ENCODE measurements at places on chromosomes 13 and 19.

- H3K27me3 ChIP-seq: no peaks in the 10 kb centered on the region
- DNase-seq: no peak
- peaks cover 9% of the 10 kb centered on the region for H3K4me1 ChIP-seq
Measured at GRCh38 chr13:24052547-24053518, 107.7 kb upstream of the SPATA13 start.

- no peak for DNase-seq
- peaks cover 6% of the 10 kb centered on the region for H3K4me1 ChIP-seq
- H3K4me3 ChIP-seq: no peak overlapping the region
Measured at GRCh38 chr19:13225973-13226865, 76.0 kb downstream of the IER2 start.

GRCh38 chr19:1249298-1249989 lies 1.1 kb downstream of the MIDN start:
- H3K4me3 ChIP-seq: peak overlapping the region; percentile 94
- H3K4me1 ChIP-seq: peaks cover 11% of the 10 kb centered on the region
- no peaks in the 10 kb centered on the region for H3K27me3 ChIP-seq
- H3K36me3 ChIP-seq: no peaks in the 10 kb centered on the region
- peak; percentile 95 for DNase-seq

GRCh38 chr13:39201180-39201579 lies 162.9 kb downstream of the NHLRC3 start:
- H3K4me3 ChIP-seq: no peak overlapping the region
- H3K27me3 ChIP-seq: peaks cover 5% of the 10 kb centered on the region
- no peaks in the 10 kb centered on the region for H3K4me1 ChIP-seq
- H3K36me3 ChIP-seq: no peaks in the 10 kb centered on the region

DNA sequence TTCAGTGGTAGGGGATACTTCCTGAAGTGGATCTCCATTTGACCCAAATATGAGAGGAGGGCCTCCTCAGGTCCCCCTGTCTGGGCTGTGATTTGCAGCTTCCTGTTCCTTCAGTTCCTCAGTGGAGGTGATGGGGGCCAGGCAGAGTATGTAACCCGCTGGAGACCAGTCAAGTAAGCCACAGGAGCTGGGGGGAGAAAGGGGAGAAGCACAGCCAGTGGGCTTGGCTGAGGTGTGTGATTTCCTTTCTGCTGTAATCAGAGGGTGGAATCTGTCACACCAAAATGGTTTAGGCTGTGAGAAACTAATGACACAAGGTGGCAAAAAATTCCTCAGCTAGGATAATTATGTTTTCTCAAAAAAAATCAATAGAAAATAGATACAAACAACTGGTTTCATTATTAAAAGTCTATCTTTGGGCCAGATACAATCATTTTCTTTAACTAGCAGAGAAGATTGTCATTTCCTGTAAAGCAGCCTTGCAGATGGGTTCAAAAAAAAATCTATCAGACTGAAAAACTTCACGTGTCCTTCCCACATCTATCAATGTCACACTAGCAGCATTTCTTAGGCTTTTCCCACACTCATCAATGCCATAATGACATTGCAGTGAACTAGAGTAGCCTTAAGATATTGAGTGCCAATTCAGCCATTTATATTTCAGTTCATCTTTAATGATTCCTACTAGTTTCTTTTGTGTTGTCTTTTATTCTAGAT lies 1660.3 kb downstream of the EFNB2 start:
- H3K4me3 ChIP-seq: peak overlapping the region; percentile 48
- no peaks in the 10 kb centered on the region for H3K27me3 ChIP-seq
- H3K36me3 ChIP-seq: peaks cover 5% of the 10 kb centered on the region
- H3K27ac ChIP-seq: peak overlapping the region; percentile 49
- H3K4me1 ChIP-seq: peaks cover 16% of the 10 kb centered on the region
- DNase-seq: no peak

GRCh38 chr13:33206425-33206824 lies 79.1 kb downstream of the STARD13 start:
- peaks cover 26% of the 10 kb centered on the region for H3K27me3 ChIP-seq
- H3K4me3 ChIP-seq: no peak overlapping the region
- H3K4me1 ChIP-seq: peaks cover 11% of the 10 kb centered on the region
- H3K27ac ChIP-seq: no peak overlapping the region

- H3K27ac ChIP-seq: no peak overlapping the region
- no peaks in the 10 kb centered on the region for H3K36me3 ChIP-seq
- no peak for DNase-seq
- no peak overlapping the region for H3K4me3 ChIP-seq
- peaks cover 2% of the 10 kb centered on the region for H3K4me1 ChIP-seq
- no peaks in the 10 kb centered on the region for H3K27me3 ChIP-seq
Measured at GRCh38 chr19:6204866-6205723, 69.6 kb downstream of the ACSBG2 start.

DNA sequence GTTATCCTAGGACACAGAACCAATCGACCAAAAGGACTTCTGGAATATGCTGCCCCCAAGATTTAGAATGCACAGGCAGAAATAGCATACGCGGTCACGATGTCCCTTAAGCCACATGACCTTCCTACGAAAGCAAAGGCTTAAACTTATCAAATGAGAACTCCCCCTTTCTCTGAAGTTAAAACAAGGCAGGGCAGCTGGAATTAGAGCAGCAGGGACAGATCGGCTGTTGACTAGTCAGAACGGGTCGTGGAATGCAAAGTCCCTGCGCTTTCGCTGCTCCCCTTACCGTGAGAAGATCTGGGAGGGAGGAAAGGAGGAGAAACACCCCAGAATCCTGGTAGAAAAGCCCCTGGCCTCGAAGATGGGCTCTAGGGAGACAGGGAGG lies 799 bp upstream of the USPL1 start:
- H3K4me3 ChIP-seq: no peak overlapping the region
- no peak overlapping the region for H3K27ac ChIP-seq
- H3K4me1 ChIP-seq: peaks cover 47% of the 10 kb centered on the region
- no peaks in the 10 kb centered on the region for H3K36me3 ChIP-seq
- DNase-seq: no peak
- H3K27me3 ChIP-seq: no peaks in the 10 kb centered on the region

- H3K36me3 ChIP-seq: no peaks in the 10 kb centered on the region
- H3K4me1 ChIP-seq: peaks cover 33% of the 10 kb centered on the region
- peak overlapping the region; percentile 60 for H3K27ac ChIP-seq
- H3K4me3 ChIP-seq: no peak overlapping the region
- no peak for DNase-seq
Measured at GRCh38 chr19:43623889-43624670, 4.7 kb upstream of the ZNF428 start.

DNA sequence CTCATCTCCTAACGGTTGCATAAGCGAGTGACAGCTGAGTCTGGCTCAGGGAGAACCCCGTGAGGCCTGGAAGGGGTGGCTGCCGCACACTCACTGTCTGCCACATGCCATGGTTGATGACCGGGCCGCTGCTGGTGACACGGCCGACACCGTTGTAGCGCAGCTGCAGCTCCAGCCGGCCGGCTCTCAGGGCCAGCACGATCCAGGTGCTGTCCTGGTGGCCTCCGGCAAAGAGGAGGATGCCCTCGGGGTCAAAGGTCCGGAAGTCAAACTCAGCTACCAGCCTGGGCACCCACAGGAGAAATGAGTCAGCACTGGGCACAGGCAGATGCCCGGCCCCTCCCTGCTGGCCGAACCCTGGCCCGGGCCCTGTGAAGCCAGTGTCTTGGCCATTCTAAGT lies 31.7 kb downstream of the GAS6 start:
- H3K27me3 ChIP-seq: no peaks in the 10 kb centered on the region
- no peak for DNase-seq
- H3K36me3 ChIP-seq: peaks cover 4% of the 10 kb centered on the region
- H3K4me3 ChIP-seq: no peak overlapping the region

- no peak overlapping the region for H3K27ac ChIP-seq
- DNase-seq: no peak
- H3K4me1 ChIP-seq: no peaks in the 10 kb centered on the region
- H3K4me3 ChIP-seq: no peak overlapping the region
- H3K27me3 ChIP-seq: peaks cover 2% of the 10 kb centered on the region
- H3K36me3 ChIP-seq: no peaks in the 10 kb centered on the region
Measured at GRCh38 chr13:98312606-98313005, 135.5 kb upstream of the RNF113B start.

GRCh38 chr13:114020750-114021463 lies 47.0 kb upstream of the C13orf46 start:
- H3K4me3 ChIP-seq: no peak overlapping the region
- no peak overlapping the region for H3K27ac ChIP-seq

- H3K27ac ChIP-seq: no peak overlapping the region
- H3K36me3 ChIP-seq: no peaks in the 10 kb centered on the region
- peak overlapping the region; percentile 30 for H3K4me3 ChIP-seq
- peaks cover 3% of the 10 kb centered on the region for H3K27me3 ChIP-seq
- no peaks in the 10 kb centered on the region for H3K4me1 ChIP-seq
Measured at GRCh38 chr19:823565-824121, 1.9 kb upstream of the PLPPR3 start.

DNA sequence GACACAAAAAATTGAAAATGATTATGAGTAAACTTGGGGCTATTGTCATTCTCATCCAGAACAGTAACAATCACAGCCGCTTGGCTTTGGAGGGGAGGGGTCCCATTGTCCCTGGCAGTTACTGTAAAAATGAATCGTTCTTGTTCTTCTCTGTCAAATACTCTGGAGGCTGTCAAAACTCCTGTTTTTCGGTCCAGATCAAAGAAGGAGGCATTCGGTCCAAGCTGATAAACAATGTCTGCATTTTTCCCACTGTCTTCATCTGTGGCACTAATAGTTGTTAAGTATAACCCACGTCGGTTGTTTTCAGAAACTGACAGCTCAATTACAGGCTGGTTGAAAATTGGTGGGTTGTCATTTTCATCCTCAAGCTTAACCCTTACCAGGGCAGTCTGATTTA lies 3.4 kb downstream of the PCDH9 start:
- H3K36me3 ChIP-seq: no peaks in the 10 kb centered on the region
- no peak overlapping the region for H3K4me3 ChIP-seq
- peaks cover 10% of the 10 kb centered on the region for H3K27me3 ChIP-seq

DNA sequence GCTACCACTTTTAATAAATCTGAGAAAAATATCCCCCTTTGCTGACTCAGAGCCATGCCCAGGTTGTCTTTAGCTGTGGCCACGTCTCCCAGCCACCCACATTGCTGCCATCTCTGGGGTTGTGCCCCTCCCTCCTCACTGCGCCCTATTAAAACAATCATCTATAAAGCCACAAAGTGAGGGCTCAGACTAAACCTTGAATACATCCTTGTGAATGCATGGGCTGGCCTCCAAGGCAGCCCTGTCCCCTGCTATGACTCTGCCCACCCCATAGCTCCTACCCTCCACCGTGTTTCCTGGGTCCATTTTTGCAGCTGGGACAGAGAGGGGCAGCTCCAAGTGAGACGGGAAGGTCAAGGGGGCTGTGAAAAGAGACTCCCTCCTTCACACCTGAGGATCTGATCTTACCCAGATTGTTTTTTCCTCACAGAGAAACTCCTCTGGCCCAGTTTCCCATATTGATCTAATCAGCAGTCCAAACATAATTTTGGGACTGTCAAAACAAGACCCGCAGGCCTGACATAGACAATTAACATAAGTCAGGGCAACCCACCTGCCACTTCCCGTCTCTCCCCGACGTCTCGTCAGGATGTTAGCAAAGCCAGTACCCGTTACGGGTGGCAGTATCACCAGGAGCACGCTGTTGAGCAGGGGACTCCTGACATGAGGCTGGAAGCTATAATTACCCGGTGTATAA lies 199.0 kb downstream of the KATNAL1 start:
- H3K36me3 ChIP-seq: no peaks in the 10 kb centered on the region
- H3K27ac ChIP-seq: no peak overlapping the region
- no peak for DNase-seq
- no peak overlapping the region for H3K4me3 ChIP-seq
- H3K4me1 ChIP-seq: peaks cover 6% of the 10 kb centered on the region

- no peaks in the 10 kb centered on the region for H3K36me3 ChIP-seq
- no peak for DNase-seq
- no peaks in the 10 kb centered on the region for H3K4me1 ChIP-seq
- H3K27me3 ChIP-seq: no peaks in the 10 kb centered on the region
Measured at GRCh38 chr13:79867254-79867653, 386.3 kb downstream of the NDFIP2 start.

DNA sequence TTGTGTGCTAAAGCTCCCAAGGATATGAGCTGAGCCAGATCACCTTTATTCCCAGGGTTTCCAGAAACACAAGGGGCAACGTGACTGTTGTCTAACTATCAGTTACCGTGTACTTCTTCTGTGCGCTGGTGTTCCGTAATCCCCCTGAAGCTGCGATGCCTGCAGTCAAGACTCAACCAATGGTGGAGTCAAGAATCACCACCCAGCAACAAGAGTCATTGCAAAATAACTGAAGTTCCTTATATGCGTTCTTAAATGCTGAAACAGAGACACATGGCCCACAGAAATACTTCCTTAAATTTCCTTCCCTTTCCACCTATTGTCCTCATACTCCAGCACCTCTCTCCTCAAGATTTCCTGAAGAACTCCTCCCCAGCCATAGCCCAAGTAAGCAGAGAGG lies 200.2 kb downstream of the KATNAL1 start:
- no peak overlapping the region for H3K27ac ChIP-seq
- H3K4me1 ChIP-seq: no peaks in the 10 kb centered on the region
- H3K4me3 ChIP-seq: no peak overlapping the region
- no peak for DNase-seq

DNA sequence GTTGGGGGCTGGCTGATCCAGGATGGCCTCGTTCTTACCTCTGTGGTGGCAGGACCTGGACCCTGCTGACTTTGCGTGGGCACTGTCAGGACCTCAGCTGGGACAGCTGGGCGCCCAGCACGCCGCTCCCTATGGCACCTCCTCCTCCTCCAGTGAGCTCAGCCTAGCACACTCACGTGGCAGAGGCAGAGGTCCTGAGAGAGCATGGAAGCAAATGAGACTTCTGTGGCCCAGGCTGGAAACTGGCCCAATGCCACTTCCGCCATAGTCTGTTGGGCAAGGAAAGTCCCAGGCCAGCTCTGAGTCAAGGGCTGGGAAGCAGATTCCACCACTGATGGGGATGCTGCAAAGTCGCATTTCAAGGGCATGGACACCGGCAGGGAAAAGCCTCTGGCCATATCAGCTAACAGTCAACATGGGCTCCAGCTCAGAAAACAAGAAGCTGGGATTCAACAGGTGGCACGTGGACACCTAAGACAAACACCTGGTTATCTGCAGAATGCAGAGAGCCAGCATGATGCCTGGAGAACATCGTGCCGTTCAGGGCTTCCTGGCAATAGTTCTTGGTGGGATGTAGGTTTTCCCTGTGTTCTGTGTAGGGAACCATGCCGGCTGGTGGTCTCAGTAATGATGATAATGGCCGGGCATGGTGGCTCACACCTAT lies 16.7 kb downstream of the MYBPC2 start:
- no peak overlapping the region for H3K4me3 ChIP-seq
- no peak overlapping the region for H3K27ac ChIP-seq
- no peak for DNase-seq
- H3K36me3 ChIP-seq: no peaks in the 10 kb centered on the region
- peaks cover 35% of the 10 kb centered on the region for H3K27me3 ChIP-seq

- no peak overlapping the region for H3K4me3 ChIP-seq
- DNase-seq: no peak
- H3K27ac ChIP-seq: no peak overlapping the region
- no peaks in the 10 kb centered on the region for H3K27me3 ChIP-seq
- H3K4me1 ChIP-seq: peaks cover 17% of the 10 kb centered on the region
Measured at GRCh38 chr13:100480676-100481075, 107.9 kb downstream of the GGACT start.

- no peak overlapping the region for H3K4me3 ChIP-seq
- DNase-seq: no peak
- peaks cover 53% of the 10 kb centered on the region for H3K4me1 ChIP-seq
- H3K27ac ChIP-seq: peak overlapping the region; percentile 59
- no peaks in the 10 kb centered on the region for H3K27me3 ChIP-seq
Measured at GRCh38 chr19:18475004-18475453, 37.1 kb upstream of the ISYNA1 start.

Data from naive thymus-derived CD8-positive, alpha-beta T cell (primary cell).